ENCODE measurements at places on chromosomes 11 and 22.

DNA sequence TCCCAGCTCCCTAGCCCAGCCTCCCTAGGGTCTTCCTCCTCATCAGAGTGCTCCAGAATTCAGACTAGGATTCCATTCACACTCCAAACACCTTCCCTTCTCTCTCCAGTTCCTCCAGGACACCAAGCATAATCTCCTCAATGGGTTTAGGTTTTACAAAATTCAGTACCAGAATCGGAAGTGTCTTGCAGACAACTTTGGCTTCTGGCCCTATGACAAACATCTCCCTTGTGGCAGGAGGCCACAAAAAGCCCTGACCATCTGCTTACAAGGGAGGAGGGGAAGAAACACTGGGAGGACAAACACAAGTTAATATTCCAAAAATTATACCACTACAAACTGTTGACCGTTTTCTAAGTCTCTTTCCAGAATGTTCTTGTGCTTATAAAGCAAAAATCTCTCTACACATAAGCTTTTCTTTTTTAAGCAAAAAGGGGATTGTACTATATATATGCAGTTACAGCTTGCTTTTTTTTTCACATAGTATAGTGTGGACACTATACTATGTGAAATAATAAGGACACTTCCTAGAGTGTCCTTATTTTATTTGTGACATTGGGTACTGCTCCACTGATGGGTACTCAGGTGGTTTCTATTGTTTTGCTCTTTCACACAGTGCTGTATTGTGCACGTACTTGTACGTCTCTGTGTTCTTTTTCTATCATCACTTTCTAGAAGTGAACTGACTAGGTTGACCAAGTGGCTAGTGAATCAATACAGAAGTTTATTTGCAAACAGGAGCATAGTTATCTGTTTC lies 78.7 kb downstream of the BDNF start:
- no peak for DNase-seq

DNA sequence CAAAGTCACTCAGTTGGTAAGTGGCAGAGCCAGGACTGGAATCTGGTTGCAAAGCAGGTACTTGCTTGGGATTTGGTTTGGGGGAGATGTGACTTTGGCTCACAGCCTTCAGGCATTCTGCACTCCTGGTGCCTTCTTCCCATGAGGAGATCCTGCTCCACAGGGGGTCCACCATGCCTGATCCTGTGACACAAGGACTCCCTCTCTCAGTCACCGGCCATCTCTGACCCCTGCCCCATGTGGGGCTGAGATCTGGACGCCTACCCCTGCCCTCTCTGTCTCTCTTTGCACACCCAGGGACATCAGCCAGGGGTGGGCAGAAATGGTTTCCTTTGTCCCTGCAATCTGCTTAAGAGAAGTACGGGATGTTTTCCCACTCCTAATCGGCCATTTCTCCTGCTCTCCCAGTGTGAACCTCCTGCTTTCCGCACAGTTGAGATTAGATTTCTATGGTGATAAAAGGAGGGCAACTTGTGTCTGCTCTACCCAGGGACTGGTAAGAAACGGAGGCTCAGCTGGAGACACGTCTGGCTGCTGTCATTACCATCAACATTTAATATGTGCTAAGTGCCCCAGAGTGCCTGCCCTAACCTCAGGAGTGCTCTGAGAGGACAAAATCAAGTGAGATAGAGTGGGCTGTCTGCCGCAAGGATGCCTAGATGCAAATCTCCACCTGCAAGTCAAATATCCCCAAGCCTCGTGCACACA lies 11.1 kb upstream of the FXYD6 start:
- no peak for DNase-seq

GRCh38 chr11:2930704-2931419 lies 1.6 kb upstream of the PHLDA2 start:
- DNase-seq = no peak

DNA sequence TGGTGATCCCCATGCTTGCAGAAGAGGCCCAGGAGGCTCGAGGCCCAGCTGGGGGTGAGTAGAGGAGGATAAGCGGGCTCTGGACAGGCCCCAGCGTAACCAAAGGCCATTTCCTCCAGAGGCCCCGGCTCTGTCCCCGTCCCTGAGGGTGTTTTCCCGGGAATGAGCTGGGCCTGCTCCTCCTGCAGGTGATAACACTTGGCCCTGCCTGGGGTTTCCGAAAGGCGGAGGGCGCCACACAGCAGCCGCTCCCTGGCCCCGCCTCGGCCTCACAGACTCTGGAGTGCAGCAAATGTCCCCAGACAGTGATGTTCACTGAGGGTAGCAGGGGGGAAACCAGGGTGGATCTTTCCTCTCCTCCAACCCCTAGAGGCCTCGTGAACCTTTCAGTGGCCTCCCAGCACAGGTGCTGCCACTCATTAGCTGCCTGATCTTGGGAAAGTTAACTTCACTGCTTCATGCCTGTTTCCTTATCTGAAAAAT lies 10.5 kb upstream of the MGAT3 start:
- no peak for DNase-seq

- no peak for DNase-seq
Measured at GRCh38 chr11:96160732-96161306, 182.2 kb downstream of the MAML2 start.

DNA sequence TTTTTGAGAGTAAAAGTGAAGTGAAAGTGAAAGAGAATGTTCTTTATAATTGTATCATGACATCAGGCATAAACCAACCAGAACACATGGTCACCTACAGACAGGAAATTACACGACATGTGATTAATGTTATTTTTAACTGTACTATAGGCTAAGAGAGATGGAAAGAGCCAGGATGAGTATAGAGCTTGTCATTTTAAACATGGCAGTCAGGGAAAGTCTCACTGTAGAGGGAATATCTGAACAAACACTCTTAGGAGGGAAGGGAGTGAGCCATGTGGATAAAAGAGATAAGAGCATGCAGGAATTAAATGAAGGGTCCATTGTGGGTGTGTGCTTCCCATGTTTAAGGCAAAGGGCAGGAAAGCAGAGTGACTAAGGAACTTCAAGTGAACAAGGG lies 599.1 kb upstream of the FAT3 start:
- DNase-seq = no peak
